Progenitor cell of endocrine pancreas (in vitro differentiated cells): ENCODE measurements at places on chromosomes 6 and 20.

GRCh38 chr6:127716465-127716864 is 139.5 kb downstream of the C6orf58 start:
- DNase-seq, result no peak

DNA sequence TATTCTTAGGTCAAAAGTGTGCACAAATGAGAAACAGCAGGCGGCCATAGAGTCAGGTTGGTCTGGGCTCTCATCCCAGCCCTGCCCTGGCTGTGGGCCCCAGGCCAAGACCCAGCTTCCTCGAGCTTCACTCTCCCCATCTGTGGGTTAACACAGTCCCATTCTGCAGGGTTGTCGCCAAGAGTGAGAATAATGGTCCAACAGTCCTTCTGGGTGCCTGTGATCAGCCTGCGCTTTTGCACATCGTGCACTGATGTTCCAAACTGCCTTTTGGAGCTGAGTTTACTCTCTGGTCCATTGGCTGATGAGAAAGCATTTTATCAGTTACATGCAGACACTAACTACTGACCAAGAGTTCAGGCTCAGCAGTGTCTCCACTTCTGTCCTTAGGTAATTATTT is 82.6 kb downstream of the INSM1 start:
- no peak for DNase-seq

- DNase-seq, result no peak
These were observed 424.2 kb downstream of the FOXA2 start for GRCh38 chr20:22160101-22160652.

DNA sequence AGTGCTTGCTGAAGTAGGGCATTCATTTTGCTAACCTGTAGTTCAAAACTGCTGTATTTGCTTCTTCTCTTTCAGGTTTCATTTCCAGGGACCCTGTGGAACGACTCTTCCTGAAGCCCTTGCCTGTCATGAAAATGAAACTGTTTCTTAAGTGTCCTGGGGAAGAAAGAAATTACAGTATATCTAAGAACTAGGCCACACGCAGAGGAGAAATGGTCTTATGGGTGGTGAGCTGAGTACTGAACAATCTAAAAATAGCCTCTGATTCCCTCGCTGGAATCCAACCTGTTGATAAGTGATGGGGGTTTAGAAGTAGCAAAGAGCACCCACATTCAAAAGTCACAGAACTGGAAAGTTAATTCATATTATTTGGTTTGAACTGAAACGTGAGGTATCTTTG is 3.4 kb upstream of the NOL7 start:
- no peak for DNase-seq

GRCh38 chr6:3915076-3915791 is 66.1 kb downstream of the FAM50B start:
- no peak for DNase-seq

- no peak for DNase-seq
These were observed 34.7 kb downstream of the AAR2 start for GRCh38 chr20:36270744-36271638.

- no peak for DNase-seq
These were observed 19.7 kb upstream of the HLA-DRB1 start for GRCh38 chr6:32609391-32609730.

- DNase-seq, result no peak
These were observed 208.6 kb upstream of the MCHR2 start for GRCh38 chr6:100202417-100203194.

GRCh38 chr6:81861281-81861680 is 108.8 kb upstream of the TENT5A start:
- DNase-seq, result no peak

- no peak for DNase-seq
These were observed 46.3 kb downstream of the PKHD1 start for GRCh38 chr6:52041134-52041533.

- no peak for DNase-seq
These were observed 213.4 kb downstream of the KHDC1L start for GRCh38 chr6:73011945-73012344.

GRCh38 chr6:154932515-154933027 is 62.5 kb upstream of the TIAM2 start:
- no peak for DNase-seq

- no peak for DNase-seq
These were observed 27.1 kb upstream of the HAO1 start for GRCh38 chr20:7967199-7967844.

- DNase-seq, result no peak
These were observed 245.4 kb upstream of the PREP start for GRCh38 chr6:105648276-105648675.

GRCh38 chr20:63356931-63357879 is 3.9 kb downstream of the CHRNA4 start:
- DNase-seq, result no peak

DNA sequence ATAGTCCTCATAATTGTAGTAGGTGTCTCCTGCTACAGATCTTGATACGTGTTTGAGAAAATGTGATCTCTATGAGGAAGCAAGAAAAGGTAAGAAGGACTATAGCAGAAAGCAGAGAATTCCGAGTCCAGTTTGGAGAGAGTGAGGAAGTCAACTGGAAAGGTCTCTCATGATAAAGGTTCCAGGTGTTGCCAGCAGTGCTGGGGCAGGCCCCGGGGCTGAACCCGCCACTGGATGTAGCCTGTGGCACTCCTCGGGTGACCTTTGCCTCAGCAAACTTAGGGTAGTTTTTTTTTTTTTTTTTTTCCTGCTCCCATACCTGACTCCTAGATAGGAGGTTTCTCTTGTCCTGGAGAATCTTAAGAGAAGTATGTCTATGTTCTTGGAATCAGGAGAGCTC is 62.8 kb downstream of the FAM120B start:
- DNase-seq, result no peak

DNA sequence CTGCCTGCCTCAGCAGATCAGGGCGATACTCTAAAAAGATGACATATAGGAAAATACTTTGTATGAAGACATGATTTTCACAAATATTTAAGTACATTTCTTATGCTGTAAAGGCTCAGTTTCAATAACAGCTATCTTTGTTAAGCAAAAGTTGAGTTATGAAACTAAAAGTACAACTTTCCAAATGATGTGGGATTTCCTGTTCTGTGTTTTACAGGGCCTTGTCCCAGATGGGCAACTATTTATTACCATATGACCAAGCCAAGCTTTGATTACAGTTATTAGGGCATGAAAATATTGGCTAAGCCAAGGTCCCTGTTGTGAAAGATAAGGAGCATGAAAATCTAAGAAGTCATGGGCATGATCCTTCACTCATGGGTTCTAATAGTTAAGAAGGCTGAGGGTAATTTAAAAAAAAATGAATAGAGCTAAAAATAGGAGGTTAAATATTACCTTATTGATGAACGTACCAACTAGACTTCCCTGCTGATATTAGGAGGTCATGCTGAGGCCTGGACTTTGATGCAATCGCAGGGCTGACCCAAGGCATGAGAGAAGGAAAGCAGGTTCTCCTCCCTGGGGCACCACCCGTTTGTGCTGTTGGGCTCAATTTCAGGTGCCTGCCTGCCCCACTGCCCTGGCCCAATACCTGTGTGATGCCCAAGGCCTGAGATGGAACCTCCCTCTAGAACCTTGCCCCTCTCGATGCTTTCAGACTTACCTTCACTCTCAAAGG is 294.4 kb upstream of the PRDM1 start:
- no peak for DNase-seq

DNA sequence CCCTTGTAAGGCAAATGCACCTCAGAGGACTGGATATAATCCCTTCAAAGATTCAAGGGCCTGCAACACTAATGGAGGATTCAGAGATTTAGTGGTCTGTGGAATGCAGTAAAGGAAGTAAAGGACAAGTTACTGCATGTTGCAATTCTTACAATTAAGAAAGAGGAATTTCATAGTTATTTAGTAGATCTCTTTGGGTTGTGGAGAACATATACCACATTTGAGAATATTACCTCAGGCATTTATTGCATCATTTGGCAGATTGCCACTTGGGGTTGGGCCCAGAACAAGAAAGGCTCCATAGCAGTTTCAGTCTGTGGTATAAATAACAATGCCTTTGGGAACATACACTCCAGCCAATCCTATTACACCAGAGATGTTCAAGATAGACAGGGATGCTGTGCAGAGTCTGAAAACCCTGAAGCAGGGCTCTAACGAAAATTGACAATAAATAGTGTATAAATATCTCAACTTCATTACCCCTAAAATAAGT is 20.9 kb upstream of the EPM2A start:
- no peak for DNase-seq

- no peak for DNase-seq
These were observed 35.8 kb upstream of the FAM83D start for GRCh38 chr20:38890497-38890818.
